Transverse colon (tissue), 4 donors: ENCODE measurements at places on chromosomes 4 and X. TPM values are rescaled to one million over a fixed set of nuclear protein-coding genes. Genes with fewer than 3 reads are reported as not detected.

COL25A1 gene
- total RNA-seq: 0.32 TPM

CCSER1 gene
- 36.2 TPM for total RNA-seq

SLC25A4 gene
- total RNA-seq: 20.9 TPM

- no peak for DNase-seq
Observed at GRCh38 chr4:3122081-3122563, 47.6 kb downstream of the HTT start.
